ENCODE measurements at places on chromosomes 7 and 10.

DNA sequence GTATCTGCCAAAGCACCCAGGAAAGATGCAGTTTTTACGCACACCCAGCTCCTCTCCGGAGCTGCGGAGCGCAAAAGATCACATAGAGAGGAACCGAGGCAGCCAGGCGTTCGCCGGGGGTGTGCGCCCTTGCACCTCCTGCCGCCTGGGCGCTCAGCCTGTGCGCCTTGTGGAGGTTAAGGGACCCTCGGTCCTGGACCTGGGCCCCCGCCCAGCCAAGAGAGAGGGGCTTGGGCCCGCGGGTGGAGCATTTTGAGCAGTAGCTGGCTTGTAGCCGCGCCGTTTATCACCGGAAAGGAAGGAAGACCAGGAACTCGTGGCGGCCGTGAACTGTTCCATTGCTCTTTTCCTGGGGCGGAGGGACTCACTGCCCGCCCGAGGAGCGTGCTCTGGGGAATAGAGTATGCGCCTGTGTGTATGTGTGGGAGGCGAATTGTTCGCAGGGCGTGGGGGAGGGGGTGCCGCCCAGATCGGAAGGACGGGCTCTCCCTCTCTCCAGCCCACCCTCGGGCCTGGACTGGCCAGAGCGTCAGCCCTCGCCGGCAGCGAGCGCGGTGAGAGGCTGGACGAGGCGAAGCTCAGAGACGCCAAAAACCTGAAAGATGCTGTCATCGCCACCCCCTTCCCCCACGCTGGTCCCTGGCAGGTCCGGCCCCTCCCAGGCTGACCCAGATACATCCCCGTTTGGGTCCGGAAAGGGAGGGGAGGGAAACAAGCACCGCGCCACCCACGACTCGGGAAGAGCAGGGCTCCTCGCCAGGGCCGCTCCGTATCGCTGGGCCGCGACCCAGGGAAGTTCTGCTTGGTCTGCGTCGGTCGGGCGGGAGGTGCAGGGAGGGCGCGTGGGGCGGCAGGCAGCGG is 1.2 kb upstream of the WNT2 start:
- no peak for DNase-seq

DNA sequence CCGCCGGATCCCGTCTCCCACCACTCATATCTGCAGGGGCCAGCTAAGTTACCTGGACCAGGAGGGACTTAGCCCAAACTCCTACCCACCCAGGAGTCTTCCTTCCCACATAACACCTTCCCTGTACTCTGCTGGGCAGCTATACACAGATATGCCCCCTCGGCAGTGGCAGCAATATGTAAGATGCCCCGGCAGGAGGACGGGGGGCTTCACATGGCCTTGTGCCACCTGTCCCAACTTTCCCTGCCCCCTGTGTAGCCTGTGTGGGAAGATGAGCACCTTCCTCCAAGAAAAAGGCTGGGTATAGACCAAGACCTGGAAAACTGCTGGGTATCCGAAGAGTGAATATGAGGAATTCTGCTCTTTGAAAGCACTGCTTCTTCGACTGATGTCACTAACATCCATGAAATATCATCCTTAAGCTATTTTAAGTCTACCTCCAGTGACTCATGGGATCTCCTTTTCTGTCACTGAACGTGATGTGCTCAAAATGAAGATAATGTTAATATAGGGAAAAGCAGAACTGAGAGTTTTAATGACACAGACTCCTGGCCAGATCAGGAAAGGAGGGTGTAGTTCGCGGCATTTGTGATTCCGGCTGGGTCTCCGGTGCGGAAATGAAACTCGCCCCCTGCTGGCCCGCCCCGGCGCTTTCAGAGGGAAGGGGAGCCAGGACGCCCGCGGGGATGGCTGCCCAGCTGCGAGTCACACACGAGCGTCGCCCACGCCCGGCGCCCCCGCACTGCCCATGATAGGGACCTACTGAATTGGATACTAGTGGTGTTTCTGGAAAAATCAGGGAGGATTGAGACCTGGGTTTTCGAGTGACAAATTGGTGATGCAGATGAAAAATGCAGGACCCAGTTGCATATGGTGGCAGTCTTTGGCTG is 256.9 kb upstream of the NFE2L3 start:
- peak; percentile 47 for DNase-seq

DNA sequence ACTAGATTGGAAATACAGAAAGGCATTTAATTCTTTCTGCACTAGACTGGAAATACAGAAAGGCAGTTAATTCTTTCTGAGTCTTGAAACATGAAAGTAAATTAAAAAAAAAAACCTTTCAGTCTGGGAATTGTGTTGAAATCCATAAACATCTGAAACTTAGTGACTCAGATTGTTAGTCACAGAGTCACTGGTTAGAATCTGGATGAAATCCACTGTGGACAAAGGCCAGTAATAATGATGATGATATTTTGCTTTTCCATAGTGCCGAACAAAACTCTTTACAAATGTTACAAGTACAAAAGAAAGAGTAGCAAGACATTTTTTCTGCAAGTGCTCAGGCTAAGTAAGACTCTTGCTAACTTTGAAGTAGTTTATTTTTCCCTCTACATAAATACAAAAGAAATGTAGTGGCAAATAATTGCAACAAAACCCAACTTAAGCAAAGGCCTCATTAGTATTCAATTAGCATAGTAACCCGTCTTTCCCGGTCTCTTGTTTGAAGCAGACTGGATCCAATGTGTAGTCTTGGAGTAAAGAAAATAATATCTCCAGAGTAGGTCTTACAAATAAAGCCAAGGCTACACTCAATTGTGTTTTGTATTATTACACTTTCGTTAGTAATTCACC is 5.8 kb upstream of the PRTFDC1 start:
- DNase-seq, result no peak

- DNase-seq, result no peak
Observed at GRCh38 chr7:38425509-38425908, 152.1 kb upstream of the TARP start.

DNA sequence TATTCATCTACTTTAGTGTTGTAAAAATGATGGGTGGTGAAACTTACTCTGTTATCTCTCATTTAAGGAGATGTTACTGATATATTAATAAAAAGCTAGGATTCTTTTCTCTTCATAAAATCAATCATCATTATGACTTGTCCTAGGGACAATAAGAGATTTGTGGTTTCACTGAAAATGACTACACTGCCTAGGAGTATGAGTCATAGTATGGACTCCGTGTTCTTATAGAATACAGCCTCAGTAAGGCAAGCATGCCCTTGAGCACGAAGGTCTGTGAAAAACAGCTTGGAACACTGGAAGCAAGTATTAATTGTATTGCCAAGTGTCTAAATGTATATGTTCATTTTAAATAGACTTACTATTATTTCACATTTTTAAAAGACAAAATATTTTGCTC is 749.2 kb upstream of the PCDH15 start:
- no peak for DNase-seq

- DNase-seq, result no peak
Observed at GRCh38 chr7:150848561-150849115, 3.7 kb upstream of the AOC1 start.

DNA sequence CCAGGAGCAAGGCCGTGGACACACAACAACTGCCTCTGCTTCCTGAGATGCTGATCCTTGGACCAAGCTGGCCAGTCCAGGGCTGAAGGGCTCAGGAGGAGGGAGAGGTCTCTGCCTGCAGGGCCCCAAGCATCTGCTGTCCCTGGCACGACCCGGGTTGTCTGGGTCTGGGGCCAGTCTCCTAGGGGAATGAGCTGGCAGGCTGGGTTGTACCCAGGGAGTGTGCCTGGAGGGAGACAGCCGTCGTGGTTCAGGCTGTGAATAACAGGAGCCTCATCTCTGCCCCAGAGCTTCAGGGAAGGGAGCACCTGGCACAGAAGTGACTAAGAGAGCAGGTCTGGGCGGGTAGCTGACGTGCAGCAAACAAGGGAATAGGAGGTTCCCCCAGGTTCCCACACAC is 17.9 kb upstream of the SERPINE1 start:
- DNase-seq, result no peak

GRCh38 chr7:20510573-20510900 is 104.9 kb upstream of the ABCB5 start:
- DNase-seq, result no peak

DNA sequence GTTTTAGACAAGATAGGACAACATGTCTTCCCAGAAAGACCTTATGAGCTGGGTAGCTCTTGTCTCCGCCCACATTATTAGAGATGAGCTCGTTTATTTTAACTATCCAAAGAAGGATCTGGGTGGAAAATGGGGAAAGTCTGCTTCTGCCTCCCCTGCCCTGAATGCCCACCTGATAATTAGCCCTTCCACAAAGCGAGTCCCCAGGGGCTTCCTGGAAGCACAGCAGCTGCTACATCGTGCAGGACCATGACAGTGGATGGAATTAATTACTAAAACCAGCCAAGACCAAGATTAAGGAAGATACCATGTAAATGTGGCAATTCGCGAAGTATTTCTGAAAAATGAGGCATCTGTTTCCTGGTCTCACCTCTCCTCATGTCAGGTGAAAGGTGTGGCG is 374.4 kb downstream of the PAXIP1 start:
- no peak for DNase-seq

GRCh38 chr7:157597562-157597961 is 260.8 kb downstream of the DNAJB6 start:
- no peak for DNase-seq

GRCh38 chr7:138963675-138964074 is 17.5 kb downstream of the KIAA1549 start:
- DNase-seq, result no peak

DNA sequence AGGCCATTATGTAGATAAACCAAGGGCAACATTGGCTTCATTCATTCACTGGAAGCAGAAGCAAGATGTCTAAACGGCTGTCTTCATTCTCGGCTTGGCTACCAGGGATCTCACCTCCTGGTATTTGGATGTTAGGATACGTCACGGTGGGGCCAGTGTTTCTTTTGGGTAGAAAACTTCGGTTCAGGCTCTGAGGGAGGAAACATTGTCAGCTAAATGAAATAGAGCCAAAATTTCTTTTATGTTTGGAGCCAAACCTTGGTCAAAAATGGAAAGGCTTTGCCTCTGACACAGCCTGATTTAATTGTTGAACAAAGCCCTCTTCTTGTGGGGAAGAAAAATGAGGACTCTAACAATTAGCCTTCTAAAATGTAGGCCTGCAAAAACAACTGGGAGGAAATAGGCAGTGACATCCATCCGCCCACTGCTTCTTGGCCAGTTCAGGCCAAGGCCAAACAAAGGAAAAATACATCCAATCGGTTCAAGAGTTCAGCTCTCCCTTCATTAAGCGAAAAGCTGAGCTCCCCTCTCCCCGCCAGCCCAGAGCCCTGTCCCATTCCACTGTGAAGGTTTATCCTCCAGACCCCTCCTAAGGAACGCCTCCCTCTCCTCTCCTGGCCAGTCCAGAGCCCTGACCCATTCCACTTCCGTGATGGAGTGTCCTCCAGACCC is 44.4 kb downstream of the PFKFB3 start:
- DNase-seq, result no peak

GRCh38 chr7:50367570-50367969 is 63.1 kb downstream of the IKZF1 start:
- DNase-seq, result no peak

DNA sequence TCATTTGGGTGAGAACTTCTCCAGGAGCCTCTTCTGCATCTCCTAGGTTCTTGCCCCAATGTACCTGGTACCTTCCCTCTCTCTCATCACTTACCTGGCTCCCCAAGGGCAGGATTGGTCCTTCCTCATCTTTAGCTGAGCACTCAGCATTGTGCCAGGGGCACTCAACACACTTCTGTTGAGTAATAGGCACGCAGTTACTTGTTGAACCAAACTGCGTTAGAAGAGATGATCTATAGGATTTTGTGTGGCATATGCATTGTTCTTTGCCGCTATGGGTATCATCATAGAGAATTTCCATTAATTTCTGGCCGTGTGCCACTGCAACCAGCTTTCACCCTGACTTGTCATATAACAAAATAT is 16.4 kb downstream of the TBXAS1 start:
- no peak for DNase-seq

DNA sequence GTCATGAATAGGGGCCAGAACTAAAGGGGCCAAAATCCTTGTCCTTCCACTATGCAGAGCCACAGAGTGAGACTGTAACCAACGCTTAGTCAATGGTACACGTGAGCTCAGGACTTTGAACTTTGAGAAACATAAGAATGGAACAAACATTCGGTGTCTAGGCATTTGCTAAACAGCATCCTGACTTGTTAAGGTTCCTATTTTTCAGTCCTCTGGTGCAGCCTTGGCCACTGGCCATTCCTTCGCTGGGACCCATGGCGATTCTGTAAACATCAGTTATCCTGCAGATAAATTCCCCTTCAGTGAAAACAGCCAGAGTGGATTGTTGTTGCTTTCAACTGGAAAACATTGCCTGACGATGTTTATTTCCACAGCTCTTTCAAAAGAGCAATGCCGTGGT is 266.8 kb downstream of the SORCS1 start:
- DNase-seq, result no peak

GRCh38 chr7:112025556-112025955 is 180.6 kb downstream of the DOCK4 start:
- no peak for DNase-seq

DNA sequence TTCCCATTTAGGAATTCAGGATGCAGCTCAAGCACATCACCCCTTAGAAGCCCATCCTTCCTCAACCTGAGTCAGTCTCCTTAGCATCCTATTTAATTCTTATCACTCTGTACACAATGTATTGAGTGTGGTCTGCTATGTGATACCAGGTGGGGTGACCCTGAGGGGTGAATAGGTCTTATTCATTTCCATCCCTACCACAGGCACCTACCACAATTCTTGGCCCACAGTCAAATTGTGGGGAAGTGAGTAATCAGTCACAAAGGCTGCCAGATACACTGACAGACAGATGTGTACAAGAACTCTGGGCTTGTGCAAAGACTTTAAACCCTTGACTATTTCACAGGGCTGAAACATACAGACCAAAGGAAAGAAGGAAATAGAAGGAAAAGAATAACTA is 560.5 kb downstream of the PARD3 start:
- no peak for DNase-seq

DNA sequence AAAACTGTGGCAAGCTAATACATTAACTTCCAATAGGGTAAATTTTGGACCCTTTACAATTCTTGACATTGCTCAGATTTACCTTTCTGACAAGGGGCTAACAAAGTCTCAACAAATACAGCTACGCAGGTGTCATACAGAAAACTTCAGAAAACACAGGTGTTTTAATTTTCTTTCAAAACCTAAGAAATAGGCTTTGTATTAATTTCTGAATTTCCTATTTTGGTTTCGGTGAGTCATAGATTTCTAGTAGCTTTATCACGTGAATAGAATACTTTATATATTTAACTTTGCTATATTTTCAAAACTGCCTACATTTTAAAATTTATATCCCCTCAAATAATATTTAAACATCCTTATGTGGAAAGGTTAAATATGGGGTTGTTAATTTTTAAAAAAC is 215.3 kb downstream of the DGKB start:
- DNase-seq, result no peak

All from stimulated activated CD8-positive, alpha-beta memory T cell treated with anti-CD3 and anti-CD28 coated beads, Interleukin-4, amount 100 ng/mL, for 24 hours (primary cell).